ENCODE measurements at places on chromosomes 7 and 10. TPM values are rescaled to one million over a fixed set of nuclear protein-coding genes. Genes with fewer than 3 reads are reported as not detected.
A peak's percentile ranks its signal among the peaks of the same experiment; 100 is the strongest.

ARHGEF5 gene
- 44.2 TPM for total RNA-seq

CCL24 gene
- total RNA-seq, result not detected

SPDYE2B gene
- total RNA-seq, result not detected

IRF5 gene
- 16.5 TPM for total RNA-seq

PLAU gene
- 60.3 TPM for total RNA-seq

CPA5 gene
- not detected for total RNA-seq

TMEM213 gene
- total RNA-seq, result not detected

DLX5 gene
- total RNA-seq, result not detected

TMEM184A gene
- 34.8 TPM for total RNA-seq

PDZD7 gene
- total RNA-seq, result 6.1 TPM

PIK3CG gene
- total RNA-seq, result 0.05 TPM

CDK5 gene
- 19.8 TPM for total RNA-seq

POM121C gene
- 61.0 TPM for total RNA-seq

HKDC1 gene
- 1.7 TPM for total RNA-seq

OR6B1 gene
- total RNA-seq, result not detected

PRKG1 gene
- total RNA-seq, result 1.4 TPM

GRCh38 chr7:29039821-29040578 is 81.9 kb upstream of the TRIL start:
- DNase-seq, result no peak

DNA sequence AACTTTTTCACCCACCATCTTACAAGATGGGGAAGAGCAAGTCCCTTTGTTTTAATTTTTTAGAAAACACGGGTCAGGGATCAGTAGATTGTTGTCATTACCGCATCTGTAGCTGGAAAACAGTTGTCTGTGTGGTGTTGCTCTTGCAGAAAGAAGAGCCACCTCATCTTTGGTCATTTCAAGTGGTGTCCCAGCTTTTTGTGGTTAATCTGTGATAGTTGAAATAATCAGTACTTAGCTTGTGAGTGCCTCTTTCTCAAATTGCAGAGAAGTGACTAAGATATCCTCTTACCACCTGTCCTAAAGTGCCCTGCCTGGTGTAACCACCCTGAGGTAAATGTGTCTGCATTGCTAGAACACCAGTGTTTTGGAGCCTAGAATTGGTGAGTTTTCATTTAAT is 5.5 kb downstream of the PRPF18 start:
- no peak for DNase-seq

- DNase-seq, result no peak
Observed at GRCh38 chr7:38321515-38321944, 48.1 kb upstream of the TARP start.

DNA sequence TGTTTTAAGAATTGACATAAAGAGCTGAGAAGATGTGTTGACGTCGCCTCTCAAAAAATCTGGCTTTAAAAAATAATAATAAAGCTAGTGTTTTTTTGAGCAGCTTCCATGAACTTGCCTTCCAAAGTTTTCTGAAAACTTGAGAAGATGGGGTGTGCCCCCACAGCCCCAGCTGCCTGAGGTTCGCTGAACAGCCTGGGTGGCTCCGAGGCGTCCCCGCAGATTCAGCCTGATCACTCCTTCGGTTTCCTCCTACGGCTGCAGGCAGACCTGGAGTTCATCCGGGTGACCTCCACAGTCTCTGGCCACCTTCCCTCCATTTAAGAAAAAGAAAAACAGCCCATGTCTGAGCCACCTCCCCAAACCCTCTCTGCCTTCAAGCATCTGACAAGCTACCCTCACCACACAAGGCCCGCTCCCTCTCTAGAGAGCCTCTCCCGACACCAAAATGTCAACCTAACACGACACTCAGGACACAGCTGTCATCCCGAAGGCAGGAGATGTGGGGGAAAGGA is 177.8 kb downstream of the PTPRN2 start:
- DNase-seq, result no peak

- no peak for DNase-seq
Observed at GRCh38 chr10:129151281-129151680, 315.8 kb upstream of the MGMT start.

DNA sequence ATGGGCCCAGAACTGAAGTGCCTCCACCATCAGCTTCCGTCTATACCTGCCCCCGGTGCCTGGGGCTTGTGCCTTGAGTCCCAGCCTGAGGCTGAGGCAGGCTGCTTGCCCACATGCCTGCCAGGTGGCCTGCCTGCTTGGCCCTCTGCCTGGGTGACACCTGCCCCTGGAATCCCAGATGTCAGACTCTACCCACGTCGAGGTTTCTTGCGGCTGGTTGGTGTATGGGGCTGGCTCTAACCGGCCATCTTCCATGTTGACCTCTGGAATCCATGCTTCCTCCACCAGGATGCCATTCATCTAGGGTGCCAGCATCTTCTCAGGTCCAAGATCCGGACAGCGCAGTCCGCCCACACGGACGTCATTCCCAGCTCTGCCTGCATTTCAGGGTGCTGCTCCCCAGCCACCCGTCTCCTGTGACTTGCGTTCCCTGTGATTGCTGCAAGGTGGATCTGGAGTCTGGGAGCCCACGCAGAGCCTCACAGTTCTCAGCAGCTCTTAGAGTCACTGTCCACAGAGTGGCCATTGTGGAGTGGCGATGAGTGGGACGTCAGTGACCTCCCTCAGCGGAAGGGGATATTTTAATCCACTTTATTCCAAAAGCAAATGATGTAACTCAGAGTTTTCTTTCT is 298.1 kb downstream of the TCERG1L start:
- no peak for DNase-seq

DNA sequence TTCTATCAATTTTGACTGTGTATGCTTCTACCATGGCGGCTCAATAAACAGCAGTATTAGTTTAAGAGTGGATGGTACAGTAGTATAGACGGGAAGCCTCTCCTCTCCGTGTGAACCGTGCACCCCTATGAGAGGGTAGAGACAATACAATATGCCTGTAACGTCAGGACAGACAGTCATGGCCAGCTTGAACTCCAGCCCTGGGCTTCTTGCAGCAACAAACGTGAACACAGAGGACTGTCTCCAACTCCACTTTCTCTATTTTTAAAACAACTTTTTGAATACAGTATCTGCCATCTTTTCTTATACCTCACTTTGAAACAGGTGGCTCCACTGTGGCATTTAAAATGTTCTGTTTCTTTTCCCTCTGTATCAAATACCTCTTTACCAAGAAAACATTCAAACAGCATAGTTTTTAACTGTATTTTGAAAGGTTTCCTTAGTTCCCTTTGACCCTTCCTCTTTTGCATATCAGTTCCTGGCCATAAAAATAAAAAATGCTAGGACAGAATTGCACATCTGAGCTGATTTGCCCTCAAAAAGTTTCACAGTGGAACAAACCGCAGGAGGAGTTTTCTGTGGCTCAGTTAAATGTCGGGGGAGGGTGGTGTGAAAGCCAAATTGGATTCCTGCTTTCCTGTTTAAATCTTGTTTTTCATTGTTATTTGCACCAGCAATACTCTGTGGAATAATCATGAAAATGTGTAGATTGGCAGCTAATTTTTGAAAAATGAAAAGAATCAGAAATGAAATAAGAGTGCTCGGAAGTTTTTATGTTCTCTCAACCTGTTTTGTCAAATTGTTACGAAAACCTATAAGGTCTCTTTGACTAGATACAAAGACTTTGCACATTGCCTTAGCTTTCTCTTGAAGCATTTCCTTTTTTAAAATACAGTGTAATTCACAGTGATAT is 8.0 kb downstream of the IKZF1 start:
- no peak for DNase-seq

DNA sequence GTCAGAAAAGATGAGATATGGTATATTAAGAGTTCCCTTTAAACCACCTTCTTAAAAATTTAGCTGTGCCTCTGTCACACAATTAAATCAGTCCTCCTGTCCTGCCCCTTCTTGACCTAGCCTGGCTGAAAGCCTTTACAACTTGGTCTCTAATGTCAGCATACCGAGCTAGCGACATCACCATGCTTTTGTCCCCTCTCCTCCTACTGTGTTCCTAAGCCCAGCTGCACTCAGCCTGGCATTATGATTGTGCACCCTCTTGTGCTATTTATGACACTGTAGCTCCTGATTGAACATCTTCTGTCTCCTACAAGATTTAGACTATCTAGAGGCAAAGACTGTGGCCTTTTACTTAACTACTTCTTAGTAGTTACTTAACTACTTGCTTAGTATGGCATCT is 29.2 kb downstream of the TDRD1 start:
- DNase-seq, result no peak

- no peak for DNase-seq
Observed at GRCh38 chr7:39952374-39952773, 2.3 kb downstream of the CDK13 start.

DNA sequence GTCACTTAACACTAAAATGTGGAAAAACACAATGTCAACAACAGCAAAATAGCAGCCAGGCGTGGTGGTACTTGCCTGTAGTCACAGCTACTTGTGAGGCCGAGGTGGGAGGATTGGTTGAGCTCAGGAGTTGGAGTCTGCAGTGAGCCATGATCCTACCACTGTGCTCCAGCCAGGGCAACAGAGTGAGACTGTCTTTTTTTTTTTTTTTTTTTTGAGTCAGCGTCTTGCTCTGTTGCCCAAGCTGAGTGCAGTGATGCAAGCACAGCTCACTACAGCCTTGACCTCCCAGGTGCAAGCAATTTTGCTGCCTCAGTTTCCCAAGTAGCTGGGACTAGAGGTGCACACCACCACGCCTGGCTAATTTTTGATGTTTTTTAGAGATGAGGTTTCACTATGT is 6.1 kb downstream of the KCTD7 start:
- no peak for DNase-seq

DNA sequence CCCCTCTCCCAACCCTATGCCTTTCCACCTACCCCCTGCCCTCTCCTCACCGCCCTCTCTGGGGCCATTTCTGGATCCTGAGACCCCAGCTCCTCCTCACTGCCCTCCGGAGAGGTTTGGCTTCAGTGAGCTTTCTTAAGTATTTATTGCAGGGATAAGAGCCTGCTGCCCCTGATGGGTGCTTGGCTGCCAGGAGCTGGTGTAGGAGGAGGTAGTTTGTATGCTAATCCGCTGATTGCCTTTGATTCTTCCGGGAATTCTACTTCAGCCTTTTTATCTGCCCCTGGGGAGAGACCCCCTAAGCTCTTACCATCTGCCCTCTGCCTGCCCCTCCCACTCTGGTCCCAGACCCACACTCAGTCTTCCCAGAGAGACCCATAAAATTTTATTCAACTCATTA is 263.5 kb upstream of the PODXL start:
- DNase-seq, result no peak

DNA sequence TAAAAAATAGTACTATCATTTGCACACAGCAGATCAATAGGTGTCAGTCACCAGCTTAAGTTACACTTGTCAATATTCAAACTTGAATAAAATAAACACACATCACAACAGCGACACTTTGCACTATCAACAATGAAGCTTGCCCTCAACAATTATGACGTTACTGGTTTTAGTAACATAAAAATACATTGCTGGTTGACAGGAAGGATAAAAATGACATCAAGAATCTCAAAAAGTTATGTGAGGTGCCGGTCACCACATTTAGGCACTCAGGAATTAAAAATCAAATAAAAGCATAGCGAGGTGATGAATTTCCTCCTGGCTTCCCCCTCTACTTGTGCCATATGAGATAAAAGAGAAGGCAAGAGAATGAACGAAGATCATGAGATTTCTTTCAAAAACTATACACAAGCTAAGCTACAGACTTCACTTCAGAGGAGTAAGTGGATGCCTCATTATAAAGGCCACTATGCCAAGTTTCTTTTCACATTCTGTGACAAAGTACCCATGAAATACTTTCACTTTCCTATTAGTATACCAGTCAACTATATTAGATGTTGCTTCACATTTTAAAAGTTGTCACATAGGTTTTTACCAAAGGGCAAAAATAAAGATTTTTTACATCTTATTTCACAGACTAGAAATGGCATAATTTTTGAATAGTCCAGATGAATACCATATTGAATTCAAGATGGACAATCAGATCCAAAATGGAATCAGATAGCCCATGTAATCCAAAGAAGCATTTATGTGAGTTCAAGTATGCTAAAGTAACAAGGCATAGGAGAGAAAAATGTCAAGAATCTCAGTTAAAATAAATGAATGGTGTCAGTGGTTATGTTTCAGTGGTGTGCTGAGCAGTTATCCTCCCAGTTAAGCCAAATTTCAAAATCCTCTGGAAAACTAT is 3.6 kb downstream of the CCDC71L start:
- no peak for DNase-seq

DNA sequence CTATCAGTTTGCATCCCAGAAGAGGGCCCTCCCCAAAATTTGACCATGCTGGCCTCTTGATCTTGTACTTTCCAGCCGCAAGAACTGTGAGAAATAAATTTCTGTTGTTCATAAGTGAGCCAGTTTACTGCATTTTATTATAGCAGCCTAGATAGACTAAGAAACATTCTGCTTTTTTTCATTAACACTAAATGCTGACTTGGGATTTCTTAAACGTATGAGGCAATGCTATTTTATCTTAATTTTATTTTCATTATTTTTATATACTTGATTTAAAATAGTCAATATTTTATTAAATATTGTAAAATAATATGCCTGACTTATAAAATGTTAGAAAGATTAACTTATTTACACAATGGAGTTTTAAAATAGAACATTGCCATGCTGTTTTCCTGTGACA is 341.8 kb upstream of the CNTNAP2 start:
- no peak for DNase-seq

- DNase-seq, result no peak
Observed at GRCh38 chr7:148882192-148882591, 1.9 kb downstream of the EZH2 start.

- DNase-seq, result no peak
Observed at GRCh38 chr7:50865450-50865849, 82.8 kb upstream of the GRB10 start.

DNA sequence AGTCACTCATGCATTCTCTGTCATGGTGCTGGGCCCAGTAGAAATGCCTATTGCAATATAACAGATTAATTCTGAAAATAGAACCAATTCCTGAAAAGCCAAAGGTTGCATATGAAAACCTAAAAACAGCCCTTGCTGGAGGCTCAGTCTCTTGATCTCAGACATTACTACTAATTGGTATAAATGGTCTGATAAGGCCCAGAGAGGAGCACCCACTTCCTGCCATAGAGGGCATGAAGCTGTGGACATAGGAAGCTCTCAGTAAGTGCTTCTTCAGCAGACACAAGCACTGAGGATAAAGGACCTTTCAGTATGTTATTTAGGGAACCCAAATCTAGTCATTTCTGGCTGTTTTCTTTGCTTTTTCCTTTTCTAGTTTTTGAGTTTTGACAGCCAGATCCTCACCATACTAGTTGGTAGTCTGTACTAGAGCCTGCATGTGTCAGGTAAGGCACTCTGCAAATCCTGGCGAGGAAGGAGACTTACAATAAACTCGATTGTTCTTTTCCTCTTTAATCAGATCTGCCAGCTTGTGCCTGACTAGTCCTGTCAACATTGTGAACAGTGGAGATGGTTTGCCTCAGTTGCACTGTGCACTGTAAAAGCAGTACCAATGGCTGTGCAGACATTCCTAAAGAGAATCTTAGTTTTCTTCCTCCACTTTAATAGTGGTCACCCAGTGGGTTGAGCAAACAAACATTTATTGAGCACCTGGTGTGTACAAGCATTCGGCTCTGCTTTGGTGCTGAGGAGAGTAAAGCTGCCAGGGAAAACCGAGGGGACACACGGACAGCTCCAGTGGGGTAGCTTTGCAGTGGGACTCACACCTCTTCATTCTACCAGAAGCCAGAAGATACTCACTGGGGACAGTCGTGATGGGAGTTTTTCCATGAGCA is 140.9 kb downstream of the CHN2 start:
- DNase-seq, result no peak

GRCh38 chr10:4431114-4431863 is 394.7 kb upstream of the AKR1E2 start:
- DNase-seq, result peak; percentile 70
